ENCODE measurements at places on chromosomes 6 and 20. TPM values are rescaled to one million over a fixed set of nuclear protein-coding genes. Genes with fewer than 3 reads are reported as not detected.

- DNase-seq, result no peak
- H3K36me3 ChIP-seq, result no peaks in the 10 kb centered on the region
- H3K4me1 ChIP-seq, result no peaks in the 10 kb centered on the region
- H3K27ac ChIP-seq, result no peak overlapping the region
- peaks cover 5% of the 10 kb centered on the region for H3K27me3 ChIP-seq
- H3K4me3 ChIP-seq, result no peak overlapping the region
Observed at GRCh38 chr20:46735436-46735835, 26.0 kb downstream of the SLC2A10 start.

DNA sequence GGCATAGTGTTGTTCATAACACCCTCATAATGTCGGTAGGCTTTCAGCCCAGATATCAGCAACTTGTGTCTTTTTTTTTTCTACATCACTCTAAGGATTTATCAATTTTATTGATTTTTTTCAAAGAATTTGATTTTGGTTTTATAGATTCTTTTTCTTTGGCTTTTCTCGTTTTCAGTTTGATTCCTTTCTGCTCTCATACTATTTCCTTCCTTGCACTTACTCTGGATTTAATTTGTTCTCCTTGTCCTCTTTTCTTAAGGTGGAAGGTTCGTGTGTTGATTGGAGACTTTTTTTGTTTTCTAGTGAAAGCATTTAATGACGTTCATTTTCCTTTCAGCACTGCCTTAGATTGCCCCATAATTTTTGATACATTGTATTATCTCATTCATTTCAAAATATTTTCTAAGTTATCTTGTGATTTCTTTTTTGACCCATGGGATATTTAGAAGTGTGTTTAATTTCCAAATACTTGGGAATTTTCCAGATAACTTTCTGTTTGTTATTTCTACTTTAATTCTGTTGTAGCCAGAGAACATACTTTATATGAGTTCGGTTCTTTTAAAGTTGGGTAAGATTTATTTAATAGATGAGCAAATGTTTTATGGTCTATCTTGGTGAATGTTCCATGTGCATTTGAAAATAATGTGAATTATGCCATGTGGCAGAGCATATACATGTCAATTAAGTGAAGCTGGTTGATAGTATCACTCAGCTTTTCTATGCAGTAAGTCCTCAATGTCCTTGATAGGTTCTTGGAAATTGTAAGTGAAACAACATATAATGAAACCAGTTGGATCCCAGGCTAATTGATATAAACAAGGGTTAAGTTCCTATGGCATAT lies 62.8 kb downstream of the IRF4 start:
- H3K27ac ChIP-seq, result no peak overlapping the region
- DNase-seq, result no peak
- H3K4me1 ChIP-seq, result peaks cover 19% of the 10 kb centered on the region
- peaks cover 13% of the 10 kb centered on the region for H3K36me3 ChIP-seq
- H3K4me3 ChIP-seq, result no peak overlapping the region
- peaks cover 3% of the 10 kb centered on the region for H3K27me3 ChIP-seq

DNA sequence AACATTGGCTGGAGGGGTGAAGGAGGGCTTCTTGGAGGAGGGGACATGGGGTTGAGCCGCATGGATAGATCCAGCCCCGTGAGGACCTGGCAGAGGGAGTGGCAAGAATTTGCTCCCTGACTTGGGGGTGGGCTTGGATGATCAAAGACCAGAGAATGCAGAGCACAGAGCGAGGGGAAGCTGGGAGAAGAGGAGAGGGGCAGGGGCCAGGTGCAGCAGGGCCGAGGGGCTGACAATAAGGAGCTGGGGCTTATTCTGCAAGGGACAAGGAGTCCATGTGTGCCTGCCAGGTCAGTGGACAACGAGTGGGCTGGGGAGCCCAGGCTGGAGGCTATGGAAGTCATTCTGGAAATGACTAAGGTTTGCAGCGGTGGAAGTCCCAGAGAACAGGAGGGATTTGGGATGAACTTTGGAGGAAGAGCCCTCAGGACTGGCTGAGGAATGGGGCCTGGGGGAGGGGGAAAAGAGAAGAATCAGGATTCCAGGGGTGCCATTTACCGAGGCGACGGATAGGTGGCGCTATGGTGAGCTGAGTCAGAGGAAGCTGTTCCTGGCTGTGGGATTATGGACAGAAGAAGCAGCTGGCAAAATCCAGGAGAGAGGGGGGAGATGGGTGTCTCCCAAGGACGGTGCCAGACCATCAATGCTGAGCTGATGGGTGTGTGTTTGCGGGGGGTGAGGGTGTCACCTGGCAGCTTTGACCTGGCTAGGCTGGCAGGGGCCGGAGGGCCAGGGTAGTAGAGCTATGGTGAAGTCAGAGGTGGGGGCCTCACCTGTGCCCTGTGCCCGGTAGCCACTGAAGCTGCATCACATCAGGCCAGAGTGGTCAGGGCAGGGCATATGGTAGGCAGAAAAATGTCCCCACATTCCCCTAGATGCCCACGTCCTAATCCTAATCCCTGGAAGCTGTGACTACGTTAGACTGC lies 7.8 kb downstream of the KCNG1 start:
- DNase-seq, result peak; percentile 85
- H3K4me3 ChIP-seq, result no peak overlapping the region
- H3K36me3 ChIP-seq, result no peaks in the 10 kb centered on the region
- H3K4me1 ChIP-seq, result peaks cover 12% of the 10 kb centered on the region
- peak overlapping the region; percentile 38 for H3K27ac ChIP-seq

DNA sequence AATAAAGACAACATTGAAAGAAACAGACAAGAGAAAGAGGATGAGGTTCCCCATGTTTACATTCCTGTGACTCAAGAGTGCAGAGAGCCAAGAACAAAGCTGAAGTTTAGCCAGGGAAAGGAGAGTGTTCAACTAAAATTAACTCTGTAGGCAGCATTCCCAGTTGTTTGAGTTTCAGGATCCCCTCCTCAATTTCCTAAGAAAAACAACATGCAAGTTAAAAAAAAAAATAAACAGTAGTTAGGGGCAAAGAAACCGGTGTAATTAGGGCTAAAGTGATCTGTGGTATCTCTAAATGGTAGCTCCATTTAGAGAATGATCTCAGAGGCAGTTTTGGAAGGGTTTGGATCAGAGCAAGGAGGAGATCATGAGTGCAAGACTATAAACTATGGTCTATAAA lies 30.9 kb upstream of the RAB23 start:
- DNase-seq, result no peak
- H3K4me1 ChIP-seq, result peaks cover 3% of the 10 kb centered on the region
- no peaks in the 10 kb centered on the region for H3K36me3 ChIP-seq
- H3K27ac ChIP-seq, result no peak overlapping the region
- H3K27me3 ChIP-seq, result no peaks in the 10 kb centered on the region
- no peak overlapping the region for H3K4me3 ChIP-seq

- no peaks in the 10 kb centered on the region for H3K27me3 ChIP-seq
- H3K36me3 ChIP-seq, result peaks cover 11% of the 10 kb centered on the region
- no peak for DNase-seq
- H3K4me3 ChIP-seq, result no peak overlapping the region
Observed at GRCh38 chr20:50412499-50412898, 97.7 kb upstream of the PTPN1 start.

DNA sequence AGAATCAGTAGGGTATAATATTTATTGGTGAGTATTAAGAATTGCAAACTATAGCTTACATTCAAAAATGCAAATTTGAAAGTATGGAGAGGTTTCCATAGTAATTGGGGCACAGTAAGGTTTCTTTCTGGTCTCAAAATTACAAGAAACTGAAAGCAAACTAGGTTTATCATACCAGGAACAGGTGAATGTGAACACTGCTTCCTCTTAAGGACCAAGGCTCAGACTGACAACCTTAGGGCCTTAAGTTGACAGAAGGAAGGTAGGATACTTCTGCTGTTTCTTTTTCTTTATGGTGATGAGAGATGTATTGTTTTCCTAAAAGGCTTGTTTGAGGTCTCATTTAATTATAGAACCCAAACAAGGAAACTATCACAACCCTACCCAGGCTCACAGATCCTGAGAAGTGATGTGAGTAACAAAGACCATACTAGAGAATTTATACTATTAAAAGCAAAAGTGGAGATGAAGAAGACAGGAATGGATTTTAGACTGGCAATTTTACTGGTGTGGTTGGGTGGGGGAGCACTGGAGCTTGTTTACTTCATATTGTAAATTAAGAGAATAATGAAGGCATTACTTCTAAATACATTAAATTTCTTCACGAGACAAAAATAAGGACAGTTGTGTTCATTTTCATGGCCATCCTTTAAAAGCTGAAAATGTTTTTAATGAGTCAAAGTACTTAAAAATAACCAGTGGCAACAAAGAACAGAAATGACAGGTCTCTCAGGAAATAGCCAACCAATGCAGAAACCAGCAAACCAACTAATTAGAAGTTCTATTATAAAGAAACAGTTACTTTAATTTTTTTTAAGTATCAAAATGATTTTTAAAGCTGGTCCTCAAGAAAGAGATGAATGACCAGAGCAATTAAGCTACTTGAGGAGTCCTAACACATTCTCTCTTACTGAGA lies 21.3 kb downstream of the STAU1 start:
- H3K4me3 ChIP-seq, result no peak overlapping the region
- peaks cover 2% of the 10 kb centered on the region for H3K27me3 ChIP-seq
- H3K27ac ChIP-seq, result no peak overlapping the region
- peaks cover 7% of the 10 kb centered on the region for H3K4me1 ChIP-seq
- H3K36me3 ChIP-seq, result no peaks in the 10 kb centered on the region

GRCh38 chr20:3890398-3890751 lies 1.2 kb downstream of the PANK2 start:
- peaks cover 9% of the 10 kb centered on the region for H3K36me3 ChIP-seq
- peak overlapping the region; percentile 99 for H3K4me3 ChIP-seq
- no peak for DNase-seq
- H3K27ac ChIP-seq, result peak overlapping the region; percentile 98
- H3K27me3 ChIP-seq, result peaks cover 12% of the 10 kb centered on the region

- H3K36me3 ChIP-seq, result no peaks in the 10 kb centered on the region
- no peaks in the 10 kb centered on the region for H3K27me3 ChIP-seq
- no peak overlapping the region for H3K27ac ChIP-seq
- no peaks in the 10 kb centered on the region for H3K4me1 ChIP-seq
Observed at GRCh38 chr6:129239825-129240491, 357.0 kb downstream of the LAMA2 start.

DNA sequence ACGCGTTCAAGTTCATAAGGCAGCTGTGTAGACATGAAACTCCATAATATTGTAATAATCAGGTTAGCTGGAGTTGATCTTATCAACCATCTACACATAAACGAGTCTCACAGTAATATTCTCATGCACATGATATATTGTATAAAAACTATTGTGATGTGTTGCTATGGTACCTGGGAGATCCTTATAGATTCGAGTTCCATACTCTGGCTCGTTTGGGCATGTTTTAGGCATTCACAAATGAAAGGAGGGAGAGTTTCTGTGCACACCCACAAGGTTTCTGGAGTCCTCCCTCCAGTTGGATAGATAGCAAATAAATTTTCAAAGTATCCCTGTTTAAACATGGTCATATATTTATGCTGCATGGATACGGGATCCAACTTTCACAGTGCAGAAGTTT lies 567.5 kb upstream of the SLC35B3 start:
- DNase-seq, result no peak
- H3K4me3 ChIP-seq, result no peak overlapping the region
- H3K4me1 ChIP-seq, result no peaks in the 10 kb centered on the region
- H3K27ac ChIP-seq, result no peak overlapping the region
- H3K27me3 ChIP-seq, result peaks cover 1% of the 10 kb centered on the region
- no peaks in the 10 kb centered on the region for H3K36me3 ChIP-seq

The PGBD1 gene
- 18.1 TPM for total RNA-seq

The LZTS3 gene
- total RNA-seq, result 56.8 TPM

The WFDC10B gene
- total RNA-seq, result not detected

The SAMD3 gene
- total RNA-seq, result 1.6 TPM

The WFDC5 gene
- total RNA-seq, result not detected

The SIRPD gene
- total RNA-seq, result not detected

Measured in glutamatergic neuron (in vitro differentiated cells).